NCI-H2227 treated with DMSO at 0.1 percent for 48 hours (cell line): ENCODE measurements at places on chromosomes 1 and 21.

DNA sequence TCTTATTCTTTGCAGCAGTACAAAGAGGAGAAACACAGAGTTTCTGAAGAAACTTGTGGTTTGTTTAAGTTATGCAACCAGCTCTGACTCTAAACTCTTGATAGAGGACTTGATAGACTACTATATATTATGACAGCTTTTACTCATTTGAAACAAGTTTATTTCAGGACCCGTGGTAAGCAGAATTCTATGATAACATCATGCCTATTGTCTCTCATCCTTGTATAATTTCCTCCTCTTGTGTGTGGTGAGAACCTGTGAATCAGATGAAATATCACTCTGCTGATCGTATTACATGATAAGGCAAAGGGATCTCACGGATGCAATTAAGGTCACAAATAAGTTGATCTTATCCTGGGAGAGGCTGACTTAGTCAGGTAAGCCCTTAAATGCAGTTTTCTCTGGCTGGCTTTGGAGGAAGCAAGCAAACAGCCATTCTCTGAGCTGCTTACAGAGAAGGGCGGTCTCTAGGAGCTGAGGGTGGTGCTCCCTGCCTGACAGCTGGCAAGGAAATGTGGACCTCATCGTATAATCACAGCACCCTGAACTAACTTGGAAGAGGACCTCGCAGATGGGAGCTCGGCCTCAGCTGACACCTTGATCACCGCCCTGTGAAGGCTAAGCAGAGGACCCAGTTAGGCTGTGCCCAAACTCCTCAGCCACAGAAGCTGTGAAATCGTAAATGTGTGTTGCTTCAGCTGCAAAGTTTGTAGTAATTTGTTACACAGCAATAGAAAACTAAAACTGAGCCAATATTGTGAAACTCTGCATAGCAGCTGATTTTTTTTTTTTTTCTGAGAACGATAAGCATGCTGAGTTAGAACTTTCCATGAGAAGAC, 151.1 kb upstream of the DPT start:
- DNase-seq = peak; percentile 13

- no peak for DNase-seq
Measured at GRCh38 chr1:54204199-54204598, 4.2 kb downstream of the MRPL37 start.

DNA sequence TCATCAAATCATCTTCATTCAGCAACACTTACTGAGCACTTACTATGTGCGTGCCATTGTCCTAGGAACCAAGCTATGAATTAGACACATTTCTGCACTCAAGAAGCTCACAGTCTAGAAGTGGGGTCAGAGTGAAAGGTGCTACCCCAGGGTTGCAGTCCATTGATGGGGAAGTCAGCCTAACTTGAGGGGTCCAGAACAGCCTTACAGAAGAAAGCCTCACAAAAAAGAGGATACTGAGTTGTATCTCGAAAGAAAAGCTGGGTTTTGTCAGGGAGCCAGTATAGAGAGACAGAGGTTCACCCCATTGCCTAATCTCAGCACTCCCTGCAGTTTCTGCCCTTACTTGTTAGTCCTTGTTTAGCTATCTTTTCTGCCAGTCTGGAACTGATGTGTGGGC, 153.1 kb upstream of the JUN start:
- no peak for DNase-seq

DNA sequence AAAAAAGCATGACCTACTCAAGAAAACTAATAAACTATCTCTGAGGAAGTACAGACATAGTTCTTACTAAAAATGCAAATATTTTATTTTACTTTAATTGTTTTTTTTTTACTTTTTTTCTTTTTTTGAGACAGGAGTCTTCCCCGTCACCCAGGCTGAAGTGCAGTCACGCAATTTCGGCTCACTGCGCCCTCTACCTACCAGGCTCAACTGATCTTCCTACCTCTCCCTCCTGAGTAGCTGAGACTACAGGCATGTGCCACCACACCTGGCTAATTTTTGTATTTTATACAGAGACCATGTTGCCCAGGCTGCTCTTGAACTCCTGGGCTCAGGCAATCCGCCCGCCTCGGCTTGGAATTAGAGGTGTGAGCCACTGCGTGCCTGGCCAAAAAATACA, 1263.1 kb downstream of the KCNT2 start:
- no peak for DNase-seq

DNA sequence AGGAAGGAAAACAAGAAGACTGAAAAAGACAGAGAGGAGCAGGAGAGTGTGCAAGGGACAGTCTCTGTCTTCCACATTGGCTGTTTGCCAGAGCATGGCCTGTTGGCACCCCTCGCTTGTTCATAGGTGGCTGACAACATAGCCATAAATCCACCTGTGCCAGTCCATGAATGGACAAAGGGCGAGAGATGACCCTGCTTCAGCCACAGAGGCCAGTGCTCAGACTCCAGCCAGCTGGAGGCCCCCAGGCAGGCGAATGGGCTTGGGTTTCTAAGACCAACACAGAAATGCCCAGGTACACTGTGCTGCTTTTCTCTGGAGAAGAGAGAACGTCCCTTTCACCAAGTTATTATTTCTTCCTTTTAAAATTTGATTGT, 60.6 kb downstream of the RIPK4 start:
- DNase-seq = no peak

DNA sequence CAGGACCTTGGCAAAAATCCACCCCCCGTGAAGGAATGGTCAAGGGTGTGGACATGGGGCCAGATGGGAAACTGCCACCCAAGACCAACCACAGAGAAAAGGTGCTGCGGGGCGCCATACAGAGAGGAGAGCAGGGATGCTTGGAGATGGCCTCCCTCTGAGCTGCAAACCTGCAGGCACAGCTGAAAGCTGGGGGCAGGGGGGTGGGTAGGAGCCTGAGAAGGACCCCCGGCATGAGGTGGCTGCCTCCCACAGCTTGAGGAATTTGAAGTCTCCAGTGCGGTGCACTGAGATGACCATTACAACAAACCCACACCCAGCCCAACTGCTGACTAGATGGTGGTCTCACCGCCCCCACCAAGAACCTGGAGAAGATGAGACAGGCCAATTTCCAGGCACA, 84.8 kb downstream of the WDR4 start:
- DNase-seq = no peak

- peak; percentile 34 for DNase-seq
Measured at GRCh38 chr1:210292231-210292871, 36.4 kb upstream of the HHAT start.

DNA sequence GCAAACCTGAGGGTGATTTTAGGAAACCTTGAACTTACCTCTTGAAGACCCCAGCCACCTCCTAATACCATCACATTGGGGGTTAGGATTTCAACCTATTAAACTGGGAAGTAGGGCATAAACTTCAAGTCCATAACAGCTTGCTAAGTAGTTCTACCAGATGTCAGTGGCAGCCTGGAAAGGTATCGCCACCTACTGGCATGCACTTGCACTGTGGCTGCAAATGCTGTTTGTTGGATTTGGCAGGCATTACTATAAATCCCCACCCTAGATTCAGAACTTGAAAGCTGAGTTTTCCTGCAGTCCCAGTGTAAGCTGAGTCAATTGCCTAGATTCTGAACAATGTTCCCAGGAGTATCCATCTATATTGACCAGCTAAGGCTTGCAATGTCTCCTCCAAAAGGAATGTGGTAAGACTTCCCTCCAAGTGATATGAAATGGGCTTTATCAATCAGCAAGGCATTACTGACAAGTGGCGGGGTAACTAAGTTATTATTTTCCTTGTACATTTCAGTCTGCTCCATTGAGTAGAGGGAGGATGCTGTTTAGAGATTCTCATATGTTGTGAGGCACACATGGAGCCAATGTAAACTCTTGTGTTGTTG, 474.5 kb downstream of the PTPRC start:
- DNase-seq = no peak

DNA sequence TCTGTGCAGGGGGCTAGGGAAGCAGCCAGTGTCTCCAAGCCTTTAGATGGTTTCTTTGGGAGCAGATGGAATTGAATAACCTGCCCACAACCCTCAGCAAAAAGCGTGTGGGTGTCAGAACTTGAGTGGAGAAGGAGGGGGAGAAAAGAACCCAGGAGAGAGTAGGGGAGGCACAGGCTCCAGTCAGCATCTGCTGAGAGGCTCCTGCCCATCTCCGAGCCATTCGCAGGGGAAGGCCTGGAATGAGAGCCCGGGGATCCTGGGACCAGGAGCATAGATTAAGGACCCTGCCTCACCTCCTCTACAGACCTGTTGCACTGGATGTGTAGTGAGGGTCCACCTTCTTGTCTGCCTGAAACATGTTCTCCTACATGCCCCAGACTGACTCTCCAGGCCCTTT, 16.3 kb downstream of the TMEM81 start:
- DNase-seq = no peak

GRCh38 chr1:42784547-42784945, 245 bp upstream of the TMEM269 start:
- no peak for DNase-seq

DNA sequence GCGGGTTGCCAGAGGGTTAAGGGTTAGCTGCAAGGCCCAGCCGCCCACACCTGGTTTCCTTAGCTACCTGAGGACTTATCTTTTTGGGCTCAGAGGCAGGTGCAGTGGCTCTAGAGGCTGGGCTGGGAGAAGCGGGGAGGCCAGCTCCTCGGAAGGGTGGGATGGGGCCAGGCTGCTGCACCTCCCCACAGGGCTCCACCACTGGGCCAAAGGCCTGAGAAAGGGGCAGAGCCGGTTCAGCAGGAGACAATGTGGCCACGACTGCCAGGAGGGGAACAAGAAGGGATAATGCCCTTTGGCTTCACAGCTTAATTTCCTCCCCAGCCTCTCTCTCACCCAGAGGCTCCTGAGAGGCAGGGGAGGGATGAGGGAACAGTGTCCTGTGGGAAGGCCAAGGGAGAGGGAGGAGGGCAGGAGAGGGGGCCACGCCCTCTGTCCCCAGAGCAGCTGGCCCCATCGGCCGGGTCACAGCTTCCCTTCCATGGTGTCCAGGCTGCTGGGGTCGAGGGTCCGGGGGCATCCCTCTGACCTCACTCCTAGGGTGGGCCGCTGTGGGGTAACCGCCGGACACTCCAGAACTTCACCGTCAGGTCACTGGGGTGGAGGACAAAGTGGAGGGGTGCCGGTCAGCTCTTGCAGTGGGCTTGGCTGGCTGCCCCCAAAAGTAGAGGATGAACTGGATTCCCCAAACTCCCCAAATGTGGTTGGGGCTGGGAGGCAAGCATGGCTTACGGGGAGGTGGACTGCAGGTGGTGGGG, 50.4 kb downstream of the KIF21B start:
- no peak for DNase-seq

GRCh38 chr1:35449334-35450008, 107.7 kb downstream of the KIAA0319L start:
- DNase-seq = no peak

GRCh38 chr1:214446772-214447556, 104.4 kb downstream of the PTPN14 start:
- no peak for DNase-seq

DNA sequence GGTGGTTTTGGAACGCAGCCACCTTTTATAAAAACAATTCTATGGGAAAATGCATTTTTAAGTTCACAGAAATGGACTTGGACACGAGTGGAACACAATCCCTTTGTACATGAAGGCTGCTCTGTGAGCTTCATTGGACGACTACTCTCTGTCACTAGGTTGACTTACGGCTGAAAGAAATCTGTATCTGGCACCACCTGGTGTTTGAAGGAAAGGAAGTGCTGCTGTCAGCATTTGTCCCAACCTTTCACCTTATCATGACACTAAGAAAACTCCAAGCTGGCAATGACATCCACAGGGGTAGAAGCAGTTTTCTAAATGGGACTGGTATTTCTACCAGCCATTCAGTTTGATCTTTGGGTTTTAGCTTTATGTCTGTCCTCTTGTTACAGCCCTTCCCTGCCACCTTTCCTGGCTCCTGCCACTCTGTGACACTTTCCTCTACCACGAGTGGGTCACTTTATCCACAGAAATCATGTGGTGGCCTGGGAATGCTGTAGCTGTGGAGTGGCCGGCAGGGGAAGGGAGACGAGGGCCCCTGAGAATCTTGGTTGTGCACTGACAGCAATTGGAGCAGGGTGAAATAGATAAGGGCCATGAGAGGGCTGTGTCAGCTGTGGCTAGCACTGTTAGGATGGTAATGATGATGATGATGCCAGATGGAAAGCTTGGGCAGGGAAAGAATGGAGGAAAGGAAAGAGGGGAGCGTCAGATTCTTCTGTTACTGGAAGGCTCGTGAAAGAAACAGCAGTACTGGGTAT, 85.2 kb downstream of the TBX19 start:
- no peak for DNase-seq

DNA sequence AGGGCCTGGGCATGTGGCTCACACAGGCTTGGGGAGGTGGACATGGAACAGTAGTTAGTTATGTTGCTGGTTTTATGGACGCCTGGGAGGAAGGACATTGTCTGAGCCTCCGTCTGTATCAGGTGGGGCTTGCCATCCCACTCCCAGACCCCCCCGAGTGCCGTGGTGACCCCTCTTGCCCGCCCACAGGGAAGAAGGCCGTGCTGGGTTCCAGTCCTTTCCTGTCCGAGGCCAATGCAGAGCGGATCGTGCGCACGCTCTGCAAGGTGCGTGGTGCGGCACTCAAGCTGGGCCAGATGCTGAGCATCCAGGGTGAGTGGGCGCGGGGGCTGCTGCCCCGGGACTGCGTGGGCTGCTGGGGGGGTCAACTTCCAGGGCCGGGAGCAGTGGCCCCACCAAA, 41.7 kb downstream of the COQ8A start:
- DNase-seq = no peak

- peak; percentile 8 for DNase-seq
Measured at GRCh38 chr1:240189386-240189989, 97.8 kb downstream of the FMN2 start.

- DNase-seq = peak; percentile 66
Measured at GRCh38 chr1:66532798-66533783, 862 bp upstream of the SGIP1 start.

GRCh38 chr1:93960641-93961147, 51.5 kb upstream of the GCLM start:
- DNase-seq = no peak

GRCh38 chr1:112605633-112606327, 13.2 kb downstream of the ST7L start:
- DNase-seq = no peak

DNA sequence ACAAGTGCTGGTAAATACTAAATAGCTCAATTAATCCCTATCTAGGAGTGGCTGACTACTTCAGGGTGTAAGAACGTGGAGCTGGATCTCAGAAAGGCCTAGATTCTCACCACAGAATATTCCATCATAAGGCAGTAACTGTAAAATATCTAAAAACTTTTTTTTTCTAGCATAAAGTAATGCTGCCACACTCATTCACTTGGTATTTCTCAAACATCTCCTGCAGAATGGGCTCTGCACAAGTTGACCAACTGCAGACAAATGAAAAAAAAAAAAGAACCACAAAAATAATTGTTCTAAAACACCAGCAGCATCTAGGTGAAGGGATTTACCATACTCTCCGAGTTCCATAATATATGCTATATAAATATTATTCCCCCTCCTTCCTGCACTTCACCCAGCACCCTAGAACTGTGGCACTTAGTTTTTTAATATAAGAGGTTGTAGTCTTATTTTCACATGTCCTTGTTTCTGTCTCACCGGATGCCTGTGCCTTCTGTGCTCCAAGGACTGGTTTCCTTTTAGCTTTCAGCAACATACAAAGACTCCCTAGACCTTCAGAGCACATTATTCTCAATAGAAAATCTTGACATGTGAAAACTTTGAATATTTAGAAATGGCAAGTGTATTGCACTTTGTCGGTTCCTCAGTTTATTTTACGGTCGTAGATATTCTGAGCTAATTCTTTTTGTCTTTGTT, 8.9 kb downstream of the VSIG8 start:
- DNase-seq = peak; percentile 43
